ENCODE measurements at places on chromosomes 6 and 20. TPM values are rescaled to one million over a fixed set of nuclear protein-coding genes. Genes with fewer than 3 reads are reported as not detected.

Gene PCK1
- total RNA-seq: not detected

- peak; percentile 97 for DNase-seq
These were observed 78.7 kb upstream of the PRSS16 start for GRCh38 chr6:27168586-27169443.

DNA sequence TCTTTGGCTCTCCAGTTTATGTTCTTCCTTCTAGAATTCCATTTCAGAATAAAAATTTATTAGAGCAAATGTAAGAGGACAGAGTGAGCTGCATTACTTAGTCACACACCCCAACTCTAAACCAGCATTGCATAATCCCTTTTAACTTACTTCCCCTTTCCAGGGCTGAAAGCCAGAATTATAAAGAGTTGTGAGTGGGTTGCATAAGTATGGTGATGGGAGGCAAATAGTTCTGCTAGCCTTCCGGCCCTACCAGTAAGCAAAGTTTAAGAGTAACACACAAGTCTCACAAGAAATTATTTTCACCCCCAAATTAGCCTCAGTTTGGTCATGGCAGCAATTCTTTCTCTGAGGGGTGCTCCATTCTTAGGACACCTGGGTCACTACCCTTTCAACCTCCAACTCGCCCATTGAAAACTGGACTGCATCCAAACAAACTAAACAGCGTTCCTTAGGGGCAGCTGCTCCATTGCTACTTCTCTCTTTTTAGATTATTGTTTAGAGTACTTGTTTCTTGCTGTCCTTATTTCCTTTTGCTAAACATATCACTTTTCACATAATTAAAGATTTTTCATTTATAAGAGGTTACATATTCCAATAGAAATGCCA is 1.6 kb downstream of the KIAA0408 start:
- peak; percentile 81 for DNase-seq

- no peak for DNase-seq
These were observed 26.6 kb downstream of the PREX1 start for GRCh38 chr20:48801197-48801596.

DNA sequence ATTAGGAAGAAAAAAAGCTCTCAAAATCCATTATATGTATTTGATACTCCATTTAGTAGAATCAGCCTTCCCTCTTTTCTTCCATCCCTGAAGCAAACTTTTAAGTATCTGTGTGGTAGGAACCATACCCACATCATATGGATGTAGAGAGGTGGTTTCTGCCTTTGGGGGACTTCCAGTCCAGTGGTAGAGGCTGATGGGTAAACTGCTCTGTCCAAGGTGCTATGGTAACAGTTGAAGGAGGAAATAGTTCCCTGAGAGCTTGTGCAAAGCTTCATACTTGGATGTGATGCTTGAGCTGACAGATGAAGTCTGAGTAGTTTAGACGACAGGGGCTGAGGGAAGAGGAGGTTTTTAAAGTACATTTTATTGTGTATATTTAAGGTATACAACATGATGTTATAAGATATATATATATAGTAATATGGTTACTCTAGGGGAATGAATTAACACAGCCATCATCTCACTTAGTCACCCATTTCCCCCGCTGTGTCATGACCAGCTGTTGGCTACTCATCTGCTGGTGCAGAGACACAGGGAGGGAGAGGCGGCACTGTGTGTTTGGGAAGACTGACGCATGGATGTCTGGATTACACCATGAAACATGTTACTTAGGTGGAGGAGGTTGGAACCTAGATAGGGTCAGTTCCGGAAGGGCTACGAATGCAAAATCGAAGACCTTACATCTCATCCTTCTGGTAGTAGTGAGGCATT is 185.2 kb downstream of the FARS2 start:
- peak; percentile 54 for DNase-seq

GRCh38 chr6:63804381-63804956 is 168.9 kb downstream of the PHF3 start:
- DNase-seq: peak; percentile 95

- DNase-seq: no peak
These were observed 709 bp downstream of the PPP1R16B start for GRCh38 chr20:38805958-38806854.

Gene TSBP1
- total RNA-seq: not detected

Gene KCNQ2
- not detected for total RNA-seq

Gene KCNK15
- total RNA-seq: not detected

Gene TRIM31
- total RNA-seq: not detected

- DNase-seq: no peak
These were observed 100.0 kb downstream of the SLC35B3 start for GRCh38 chr6:8335381-8335780.

Gene TOX2
- 1.1 TPM for total RNA-seq

- DNase-seq: no peak
These were observed 112.0 kb upstream of the SGK1 start for GRCh38 chr6:134429861-134430380.

DNA sequence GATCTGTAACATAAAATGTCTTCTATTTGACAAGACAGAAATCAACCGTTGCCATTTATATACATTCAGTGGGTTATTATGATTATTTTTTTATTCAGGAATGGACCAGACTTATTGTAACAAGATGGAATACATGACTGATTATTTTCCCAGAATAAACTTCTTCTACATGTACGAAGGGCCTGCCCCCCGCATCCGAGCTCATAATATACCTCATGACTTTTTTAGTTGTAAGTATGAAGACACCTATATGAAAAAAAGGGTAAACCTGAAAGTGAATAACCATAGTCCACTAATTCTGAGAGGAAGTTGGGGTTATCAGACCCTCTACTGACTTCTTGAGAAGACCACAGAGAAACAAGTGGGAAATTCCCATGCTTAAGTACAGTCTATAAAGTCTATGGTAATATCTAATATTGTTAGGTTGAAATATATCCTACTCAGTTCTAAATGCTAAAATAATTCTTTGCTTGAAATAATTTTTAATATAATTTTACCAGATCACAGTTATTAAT is 15.9 kb downstream of the OR2A4 start:
- no peak for DNase-seq

DNA sequence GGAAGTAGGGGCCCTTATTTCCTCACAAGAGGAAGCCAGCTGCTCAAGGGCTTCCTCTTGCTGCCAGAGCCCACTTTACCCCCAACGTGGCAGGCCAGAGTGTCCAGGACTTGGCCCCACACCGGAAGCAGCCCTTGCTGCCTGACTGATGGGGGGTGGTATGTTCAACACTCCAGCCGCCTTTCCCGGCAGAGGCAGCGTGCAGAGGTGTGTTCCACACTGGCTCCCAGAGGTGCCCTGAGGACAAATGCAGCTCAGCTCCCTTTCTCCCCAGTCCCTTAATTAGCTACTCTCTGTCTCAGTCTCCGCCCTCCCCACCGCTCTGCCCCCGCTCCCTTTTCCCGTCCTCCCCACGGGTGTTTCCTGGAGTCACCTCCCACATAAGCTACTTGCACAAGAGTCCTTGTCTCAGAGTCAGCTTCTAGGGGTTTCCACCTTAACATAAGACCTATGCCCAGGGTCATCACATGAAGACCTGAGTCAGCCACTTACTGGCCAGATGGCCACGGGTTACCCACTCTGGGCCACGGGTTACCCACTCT is 61.7 kb upstream of the SHLD1 start:
- DNase-seq: no peak

DNA sequence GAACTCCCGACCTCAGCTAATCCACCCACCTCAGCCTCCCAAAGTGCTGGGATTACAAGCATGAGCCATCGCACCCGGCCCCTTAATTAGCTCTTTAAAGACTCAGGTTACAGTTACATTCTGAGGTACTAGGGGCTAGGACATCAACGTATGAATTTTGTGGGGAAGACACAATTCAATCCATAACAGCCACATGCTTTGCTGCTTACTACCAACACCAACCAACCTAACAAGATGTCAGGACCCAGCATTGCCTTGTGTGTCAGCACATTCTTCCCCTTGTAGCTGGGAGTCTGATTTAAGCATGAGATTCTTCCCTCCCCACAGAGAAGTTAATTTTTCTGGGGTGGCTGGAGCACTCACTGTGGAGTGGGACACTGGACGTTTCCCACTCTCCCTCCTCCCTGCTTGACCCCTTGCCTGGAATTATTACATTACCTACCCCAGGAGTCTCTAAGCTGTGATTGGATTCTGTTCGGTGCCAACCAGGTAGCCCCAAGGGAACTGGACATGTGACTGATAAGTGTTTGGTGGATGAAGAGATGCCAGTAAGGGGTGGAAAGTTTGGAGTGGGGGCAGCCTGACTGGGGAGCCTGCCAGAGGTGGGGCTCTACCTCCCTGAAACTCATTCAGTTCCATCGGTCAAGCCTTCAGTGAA is 5.6 kb upstream of the PXMP4 start:
- DNase-seq: no peak

- no peak for DNase-seq
These were observed 230.2 kb downstream of the PTPRK start for GRCh38 chr6:128290221-128290620.

Gene SLA2
- not detected for total RNA-seq

Gene CST7
- not detected for total RNA-seq

GRCh38 chr6:72911463-72912155 is 289.7 kb downstream of the KCNQ5 start:
- peak; percentile 50 for DNase-seq

- DNase-seq: peak; percentile 33
These were observed 239.8 kb upstream of the PREP start for GRCh38 chr6:105642708-105643107.

DNA sequence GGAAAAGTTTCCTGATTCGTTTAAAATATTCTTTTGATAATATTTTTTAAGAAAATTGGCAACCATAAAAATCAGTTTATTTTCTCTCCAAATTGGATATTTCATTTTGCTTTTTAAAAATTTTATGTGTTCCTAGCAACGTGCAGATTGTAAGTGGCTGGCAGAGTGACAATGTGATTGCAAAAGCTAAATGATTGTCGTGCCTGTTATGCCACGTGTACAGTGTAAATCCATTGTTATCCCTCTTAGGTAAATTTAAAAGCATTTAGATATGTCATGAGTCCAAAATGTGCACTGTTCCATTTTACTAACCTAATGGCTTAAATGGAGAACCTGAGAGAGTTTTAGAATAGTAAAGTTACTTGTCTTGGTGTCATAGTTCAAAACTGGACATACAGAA is 94.4 kb upstream of the ADGRF4 start:
- no peak for DNase-seq

GRCh38 chr6:9527679-9528286 is 887.1 kb downstream of the TFAP2A start:
- DNase-seq: no peak

- peak; percentile 64 for DNase-seq
These were observed 9.4 kb upstream of the HDDC2 start for GRCh38 chr6:125310994-125311649.

DNA sequence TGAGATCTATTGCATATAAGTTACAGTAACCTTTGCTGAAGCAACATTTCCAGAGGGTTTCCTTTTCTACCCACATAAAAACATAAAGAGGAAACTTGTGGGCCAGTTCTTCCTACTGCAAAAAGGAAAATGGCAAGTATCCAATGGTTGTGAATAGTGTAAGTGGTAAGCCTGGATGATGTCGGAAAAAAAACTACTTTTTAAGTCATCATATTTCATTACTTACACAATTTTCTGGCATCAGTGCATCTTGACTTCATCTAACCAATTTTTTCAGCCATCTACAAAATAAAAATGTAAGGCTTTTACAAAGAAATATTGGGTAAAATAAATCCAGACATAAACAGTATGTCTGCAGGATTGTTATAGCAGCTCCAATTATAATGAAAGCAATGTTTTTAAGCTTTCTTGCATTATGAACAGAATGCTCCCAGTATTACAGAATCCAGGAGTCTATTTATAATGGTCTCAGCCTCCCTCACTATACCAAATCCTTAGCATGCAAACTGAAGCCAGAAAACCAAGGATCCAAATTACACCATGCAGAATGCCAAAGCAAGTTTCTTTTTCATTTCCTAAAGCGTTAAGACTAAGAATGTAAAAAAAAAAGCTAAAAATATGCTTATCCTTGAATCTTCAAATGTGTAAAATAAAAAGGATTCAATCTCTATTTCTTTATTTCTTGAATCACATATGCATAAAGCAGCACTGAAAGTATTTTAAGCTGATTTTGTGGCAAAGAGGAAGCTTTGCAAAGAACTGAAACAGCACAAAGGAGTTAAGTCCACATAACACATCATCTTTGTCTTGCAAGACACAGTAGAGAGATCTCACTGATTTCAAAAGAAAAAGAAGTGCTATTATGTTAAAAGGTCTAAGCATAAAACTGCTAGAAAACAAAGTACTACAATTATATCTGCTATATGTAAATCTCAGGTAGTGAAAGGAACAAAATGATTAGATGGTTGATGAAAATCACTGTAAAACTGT is 126.8 kb upstream of the HMGCLL1 start:
- peak; percentile 7 for DNase-seq

GRCh38 chr6:26330859-26331217 is 34.2 kb upstream of the BTN3A2 start:
- no peak for DNase-seq

DNA sequence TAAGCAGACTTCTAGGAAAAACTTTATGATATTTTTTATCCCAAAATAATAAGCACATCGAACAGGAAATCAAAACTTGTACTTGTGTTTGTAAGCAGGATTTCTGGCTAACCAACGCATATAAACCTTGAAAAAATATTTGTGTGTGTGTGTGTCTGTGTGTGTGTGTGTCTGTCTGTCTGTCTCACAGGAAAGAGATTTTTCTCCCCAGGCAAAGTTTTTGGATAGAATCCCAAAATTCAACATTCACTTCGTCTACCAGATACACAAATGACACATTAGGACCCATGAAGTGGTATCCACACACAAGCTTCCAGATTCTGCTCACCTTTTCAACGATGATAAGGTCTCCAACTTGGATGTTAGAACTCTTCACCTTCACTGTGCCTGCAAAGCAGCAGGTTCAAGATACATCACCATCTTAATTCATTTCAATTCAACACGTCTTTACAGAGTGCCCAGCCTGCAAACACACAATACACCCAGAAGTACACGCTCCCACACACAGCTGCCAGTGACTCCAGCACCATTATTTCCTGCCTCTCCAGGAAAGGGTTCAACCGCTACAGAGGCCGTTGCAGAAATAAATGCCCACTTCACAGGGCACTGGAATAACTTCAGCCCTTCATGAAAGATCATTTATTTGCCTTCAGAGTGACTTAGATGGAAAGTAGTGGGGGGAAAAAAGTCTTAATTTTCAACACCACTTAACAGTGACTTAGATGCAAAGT is 70.9 kb downstream of the ATP9A start:
- peak; percentile 31 for DNase-seq

DNA sequence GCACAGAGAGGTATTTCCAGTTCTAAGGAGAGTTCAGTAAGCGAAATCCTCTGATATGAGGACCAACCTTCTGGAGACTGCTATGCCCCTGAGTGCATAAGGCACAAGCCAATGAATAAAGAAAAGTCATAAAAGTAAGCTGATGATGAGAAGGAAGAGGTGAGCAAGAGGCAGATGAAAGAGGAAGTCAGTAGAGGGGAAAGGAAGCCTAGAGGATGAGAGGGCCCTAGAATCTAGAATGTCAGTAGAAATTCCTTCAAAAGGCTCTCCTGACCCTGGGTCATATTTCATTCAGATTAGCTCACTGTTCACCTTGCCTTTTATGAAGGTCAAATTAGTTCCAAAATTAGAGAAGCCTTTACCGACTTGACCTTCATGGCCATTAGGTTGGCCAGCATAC is 209.2 kb downstream of the CD83 start:
- DNase-seq: no peak

Gene ARG1
- not detected for total RNA-seq

GRCh38 chr6:23620911-23621401 is 505.1 kb upstream of the NRSN1 start:
- DNase-seq: peak; percentile 15

Measured in IMR-90 (cell line).